ENCODE measurements at places on chromosomes 16 and 17.
A peak's percentile ranks its signal among the peaks of the same experiment; 100 is the strongest.

GRCh38 chr17:69059458-69060175 is 1.1 kb downstream of the ABCA9 start:
- no peak for DNase-seq

- DNase-seq: no peak
These were observed 22.5 kb downstream of the SLC7A6OS start for GRCh38 chr16:68288252-68288650.

GRCh38 chr17:42774066-42774745 is 957 bp downstream of the VPS25 start:
- no peak for DNase-seq

- no peak for DNase-seq
These were observed 10.3 kb upstream of the IL4R start for GRCh38 chr16:27303256-27304100.

GRCh38 chr16:85316321-85316919 is 204.1 kb upstream of the CIBAR2 start:
- DNase-seq: peak; percentile 35

- no peak for DNase-seq
These were observed 145.5 kb upstream of the SOX9 start for GRCh38 chr17:71975331-71975801.

- DNase-seq: no peak
These were observed 547 bp upstream of the ZNF48 start for GRCh38 chr16:30394592-30395154.

- no peak for DNase-seq
These were observed 27.4 kb upstream of the ZNF423 start for GRCh38 chr16:49883076-49884014.

GRCh38 chr16:67349172-67349571 is 22.6 kb downstream of the LRRC36 start:
- peak; percentile 54 for DNase-seq

DNA sequence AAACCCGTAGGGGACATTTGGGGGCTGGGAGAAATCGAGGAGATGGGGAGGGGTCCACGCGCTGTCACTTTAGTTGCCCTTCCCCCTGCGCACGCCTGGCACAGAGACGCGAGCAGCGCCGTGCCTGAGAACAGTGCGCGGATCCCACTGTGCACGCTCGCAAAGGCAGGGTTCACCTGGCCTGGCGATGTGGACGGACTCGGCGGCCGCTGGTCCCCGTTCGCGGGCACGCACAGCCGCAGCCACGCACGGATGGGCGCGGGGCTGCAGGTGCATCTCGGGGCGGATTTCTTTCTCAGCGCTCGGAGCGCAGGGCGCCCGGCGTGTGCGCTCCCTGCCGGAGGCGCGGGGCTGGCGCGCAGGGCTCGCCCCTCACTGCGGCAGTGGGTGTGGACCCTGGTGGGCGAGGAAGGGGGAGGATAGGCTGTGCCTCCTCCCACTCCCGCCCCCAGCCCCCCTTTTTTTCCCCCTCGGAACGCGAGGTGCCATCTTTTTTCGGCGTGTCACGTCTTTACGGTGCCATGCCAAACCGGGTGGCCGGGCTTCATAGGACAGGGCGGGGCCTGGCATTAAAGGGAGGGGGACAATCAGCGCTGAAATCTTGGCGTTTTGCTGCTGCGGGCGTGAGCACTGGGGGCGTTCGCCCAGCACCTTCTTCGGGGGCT is 1.1 kb downstream of the MAPT start:
- DNase-seq: peak; percentile 14

- no peak for DNase-seq
These were observed 10.1 kb downstream of the VAC14 start for GRCh38 chr16:70790815-70791214.

GRCh38 chr17:68048996-68049395 is 13.5 kb downstream of the KPNA2 start:
- no peak for DNase-seq

GRCh38 chr16:31876951-31877828 is 3.6 kb downstream of the ZNF267 start:
- DNase-seq: peak; percentile 74

- no peak for DNase-seq
These were observed 157.6 kb downstream of the XYLT1 start for GRCh38 chr16:17313085-17313611.

GRCh38 chr17:50689956-50690886 is 17.5 kb downstream of the ANKRD40 start:
- DNase-seq: no peak

- DNase-seq: no peak
These were observed 224.7 kb downstream of the BCAS3 start for GRCh38 chr17:60902399-60902798.

- peak; percentile 71 for DNase-seq
These were observed 25.5 kb downstream of the COPZ2 start for GRCh38 chr17:48012151-48012520.

GRCh38 chr17:8226536-8227237 is 16.3 kb upstream of the AURKB start:
- DNase-seq: peak; percentile 50

- DNase-seq: no peak
These were observed 1.6 kb downstream of the RPL13 start for GRCh38 chr16:89561884-89562599.

- no peak for DNase-seq
These were observed 39.9 kb upstream of the IRX6 start for GRCh38 chr16:55283812-55284717.

GRCh38 chr17:60231234-60231633 is 81.5 kb downstream of the CA4 start:
- DNase-seq: no peak

DNA sequence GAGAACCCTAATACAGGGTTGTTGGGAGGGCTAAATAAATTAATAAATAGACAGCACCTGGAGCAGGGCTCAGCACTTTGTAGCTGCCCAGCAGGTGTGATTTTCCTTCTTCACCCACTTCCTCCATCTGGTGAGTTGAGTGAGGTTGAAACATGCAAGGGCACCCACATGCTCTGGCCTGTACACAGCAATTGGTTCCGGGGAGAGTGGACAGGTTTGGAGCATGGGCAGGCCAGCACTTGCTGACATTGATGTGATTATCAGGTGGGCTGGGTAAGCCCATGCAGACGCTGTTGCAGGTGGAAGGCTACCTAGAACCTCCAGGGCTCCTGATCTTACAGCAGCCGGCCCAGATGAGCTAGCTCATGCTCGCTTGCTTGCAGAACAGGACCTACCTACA is 1.3 kb upstream of the MRTFB start:
- no peak for DNase-seq

DNA sequence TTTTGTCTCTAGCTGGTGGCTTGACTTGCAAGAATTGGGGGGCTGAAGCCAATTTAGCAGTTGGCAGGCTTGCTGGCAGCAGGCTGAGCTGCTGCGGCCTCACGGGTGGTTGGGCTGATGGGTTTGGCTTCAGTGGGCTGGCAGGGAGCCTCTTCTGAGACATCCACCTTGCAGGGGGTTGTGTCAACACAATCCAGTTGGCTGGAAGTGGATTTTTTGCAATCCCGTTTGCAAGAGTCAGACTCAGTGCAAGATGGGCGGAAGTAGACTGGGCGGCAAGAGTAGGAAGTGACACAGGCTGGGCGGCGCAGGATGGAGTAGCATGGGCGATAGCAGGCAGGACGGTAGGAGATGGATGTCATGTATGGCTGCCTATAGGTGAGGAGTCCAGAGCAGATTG is 1.5 kb downstream of the KRTAP16-1 start:
- DNase-seq: no peak

GRCh38 chr16:19377864-19378263 is 39.8 kb upstream of the TMC5 start:
- DNase-seq: no peak

DNA sequence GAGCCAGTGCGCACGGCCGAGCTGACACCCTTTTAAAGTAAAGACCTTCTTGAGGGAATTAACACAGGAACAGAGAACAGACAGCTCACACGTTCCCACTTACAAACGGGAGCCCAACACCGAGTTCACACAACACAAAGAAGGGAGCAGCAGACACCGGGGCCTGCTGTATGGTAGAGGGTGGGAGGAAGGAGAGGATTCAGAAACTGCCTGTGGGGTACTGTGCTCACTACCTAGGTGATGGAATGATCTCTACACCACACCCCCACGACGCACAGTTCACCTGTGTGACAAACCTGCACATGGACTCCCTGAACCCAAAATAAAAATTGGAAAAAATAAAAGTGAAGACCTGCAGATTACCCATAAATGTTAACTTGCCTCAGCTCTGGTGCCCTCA is 32.5 kb downstream of the TMC6 start:
- DNase-seq: no peak

- no peak for DNase-seq
These were observed 12.8 kb downstream of the RECQL5 start for GRCh38 chr17:75654176-75654575.

GRCh38 chr17:2125013-2125535 is 70.2 kb downstream of the HIC1 start:
- no peak for DNase-seq

DNA sequence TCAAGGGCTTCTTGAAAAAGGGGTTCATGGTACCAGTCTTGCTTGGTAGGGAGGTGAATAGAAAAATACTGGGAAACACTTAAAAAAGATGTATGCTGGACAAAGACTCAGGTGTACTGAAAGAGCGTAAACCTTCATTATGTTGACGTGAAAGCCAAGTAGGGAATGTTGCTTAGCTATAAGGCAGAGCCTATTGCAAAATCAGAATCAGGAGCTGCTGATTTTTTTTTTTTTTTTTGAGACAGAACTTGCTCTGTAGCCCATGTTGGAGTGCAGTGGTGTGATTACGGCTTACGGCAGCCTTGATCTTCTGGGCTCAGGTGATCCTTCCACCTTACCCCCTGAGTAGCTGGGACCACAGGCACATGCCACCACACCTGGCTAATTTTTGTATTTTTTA is 3.9 kb downstream of the TMEM94 start:
- no peak for DNase-seq

GRCh38 chr16:74605332-74605731 is 1.6 kb downstream of the GLG1 start:
- no peak for DNase-seq

DNA sequence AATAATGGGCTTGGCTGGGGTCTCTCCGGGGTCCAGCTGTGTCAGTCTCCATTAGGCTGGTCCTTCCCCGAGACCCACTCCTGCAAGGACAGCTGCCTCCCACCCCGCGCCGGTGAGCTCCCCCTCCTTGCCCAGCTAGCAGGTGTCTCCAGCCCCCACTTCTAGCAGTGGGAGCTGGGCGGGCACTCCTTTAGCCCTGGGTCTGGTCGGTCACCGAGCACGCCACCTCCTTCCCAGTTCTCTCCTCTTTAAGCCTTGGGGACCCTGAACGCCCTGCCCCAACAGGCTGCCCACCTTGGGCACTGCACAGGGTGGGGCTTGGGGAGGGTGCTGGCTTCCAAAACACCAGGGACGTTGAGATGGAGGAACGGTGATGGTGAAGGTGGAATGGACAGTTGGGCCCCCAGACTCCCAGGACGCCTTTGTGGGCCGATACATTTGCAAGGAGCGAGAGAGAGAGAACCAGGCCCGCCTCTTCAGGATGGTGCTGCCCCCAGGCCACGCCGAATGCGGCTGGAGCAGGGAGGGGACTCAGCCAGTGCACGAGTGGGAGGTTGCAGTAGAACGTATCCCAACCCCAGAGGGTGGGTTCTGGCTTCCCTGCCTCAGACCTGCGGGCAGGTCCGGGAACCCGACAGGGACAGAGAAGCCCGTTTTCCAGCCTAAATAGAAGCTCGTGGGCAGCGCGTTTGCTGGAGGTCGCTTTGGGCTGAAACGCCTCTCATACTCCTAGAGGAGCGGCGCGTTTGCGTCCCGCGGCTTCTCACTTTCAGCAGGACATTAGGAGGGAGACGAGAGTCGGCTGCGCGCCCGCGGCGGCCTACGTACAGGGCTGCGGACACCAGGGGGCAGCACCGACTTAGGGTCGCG is 10.7 kb downstream of the TBX2 start:
- peak; percentile 74 for DNase-seq

- no peak for DNase-seq
These were observed 47.4 kb upstream of the KSR1 start for GRCh38 chr17:27408891-27409290.

DNA sequence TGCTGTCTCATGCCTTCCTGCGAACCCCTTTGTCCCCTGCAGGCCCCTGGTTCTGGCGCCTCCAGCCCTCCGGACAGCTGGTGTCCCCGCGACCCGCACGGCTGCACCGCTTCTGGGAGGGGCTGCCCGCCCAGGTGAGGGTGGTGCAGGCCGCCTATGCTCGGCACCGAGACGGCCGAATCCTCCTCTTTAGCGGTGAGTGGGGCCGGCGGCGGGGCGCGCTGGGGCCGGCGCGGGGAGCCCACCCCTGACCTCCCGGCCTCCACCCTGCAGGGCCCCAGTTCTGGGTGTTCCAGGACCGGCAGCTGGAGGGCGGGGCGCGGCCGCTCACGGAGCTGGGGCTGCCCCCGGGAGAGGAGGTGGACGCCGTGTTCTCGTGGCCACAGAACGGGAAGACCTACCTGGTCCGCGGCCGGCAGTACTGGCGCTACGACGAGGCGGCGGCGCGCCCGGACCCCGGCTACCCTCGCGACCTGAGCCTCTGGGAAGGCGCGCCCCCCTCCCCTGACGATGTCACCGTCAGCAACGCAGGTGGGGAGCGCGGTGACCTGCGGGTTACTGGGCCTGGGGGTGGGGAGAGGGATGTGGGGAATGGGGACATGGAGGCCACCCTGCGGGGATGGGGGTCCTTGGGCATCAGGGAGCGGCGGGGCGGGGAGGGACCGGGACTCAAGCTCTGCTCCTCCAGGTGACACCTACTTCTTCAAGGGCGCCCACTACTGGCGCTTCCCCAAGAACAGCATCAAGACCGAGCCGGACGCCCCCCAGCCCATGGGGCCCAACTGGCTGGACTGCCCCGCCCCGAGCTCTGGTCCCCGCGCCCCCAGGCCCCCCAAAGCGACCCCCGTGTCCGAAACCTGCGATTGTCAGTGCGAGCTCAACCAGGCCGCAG is 7.1 kb upstream of the IL32 start:
- DNase-seq: peak; percentile 51

- DNase-seq: peak; percentile 65
These were observed 135.4 kb downstream of the KCNJ12 start for GRCh38 chr17:21511363-21512195.

- no peak for DNase-seq
These were observed 10.7 kb upstream of the SEZ6 start for GRCh38 chr17:29016345-29017210.

DNA sequence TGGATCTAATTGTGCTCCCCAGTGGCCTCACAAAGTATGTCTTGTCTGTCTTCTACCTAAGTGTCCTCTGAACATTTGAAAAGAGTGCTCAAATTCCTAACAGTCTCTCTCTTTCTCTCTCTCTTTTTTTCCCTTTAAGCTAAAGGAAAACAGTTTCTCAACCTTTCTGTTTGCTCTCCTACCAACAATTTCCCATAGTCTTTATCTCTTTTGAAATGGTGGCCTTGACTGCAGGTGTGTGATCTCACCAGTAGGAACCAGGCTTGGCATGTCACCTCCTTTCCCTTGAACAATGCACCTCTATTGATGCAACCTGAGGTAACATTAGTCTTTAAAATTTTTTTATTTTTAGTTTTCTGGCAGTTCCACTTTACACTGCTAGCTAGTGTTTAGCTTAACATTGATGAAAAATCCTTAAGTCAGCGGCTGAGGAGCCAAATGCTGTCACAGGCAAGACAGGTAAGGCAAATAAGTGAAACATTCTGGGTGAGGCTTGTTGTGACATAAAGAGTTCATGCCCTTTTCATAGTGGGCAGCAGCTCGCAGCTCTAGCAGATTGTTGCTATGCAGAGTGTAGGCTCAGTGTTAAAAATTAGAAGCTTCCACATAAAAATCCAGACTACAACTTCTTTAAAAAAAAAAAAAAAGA is 273.4 kb downstream of the HAPSTR1 start:
- DNase-seq: no peak
